Muscle of leg (tissue), 16 donors: ENCODE measurements at places on chromosomes 5 and 9. TPM values are rescaled to one million over a fixed set of nuclear protein-coding genes. Genes with fewer than 3 reads are reported as not detected.

Gene SLC25A2
- 0.08 TPM for polyA plus RNA-seq

Gene ANKRD31
- polyA plus RNA-seq, result 0.12 TPM

Gene SPEF2
- 6.5 TPM for polyA plus RNA-seq

Gene PPP1R2B
- 0.19 TPM for polyA plus RNA-seq

Gene SLC31A1
- 11.0 TPM for polyA plus RNA-seq

Gene C5orf52
- not detected for polyA plus RNA-seq

Gene IFNK
- polyA plus RNA-seq, result not detected

GRCh38 chr5:176543428-176544182 is 5.5 kb upstream of the CDHR2 start:
- DNase-seq, result peak; percentile 77

- no peak for DNase-seq
Observed at GRCh38 chr9:136494012-136494411, 11.2 kb upstream of the SEC16A start.

GRCh38 chr5:146877783-146878475 is 628 bp downstream of the PPP2R2B start:
- peak; percentile 17 for DNase-seq

DNA sequence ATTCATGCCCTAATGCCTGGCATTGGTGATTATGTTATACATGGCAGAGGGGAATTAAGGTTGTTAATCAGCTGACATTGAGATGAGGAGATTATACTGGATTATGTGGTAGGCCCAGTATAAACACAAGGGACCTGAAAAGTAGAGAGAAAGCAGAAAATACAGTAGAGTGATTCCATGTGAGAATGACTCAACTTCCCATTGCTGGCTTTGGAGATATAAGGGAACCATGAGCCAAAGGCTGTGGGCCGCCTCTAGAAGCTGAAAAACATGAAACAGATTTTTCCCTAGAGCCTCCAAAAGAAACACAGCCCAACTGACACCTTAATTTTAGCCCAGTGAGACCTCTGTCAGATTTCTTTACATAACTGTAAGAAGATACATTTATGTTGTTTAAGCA is 65.0 kb upstream of the CTXN3 start:
- no peak for DNase-seq

DNA sequence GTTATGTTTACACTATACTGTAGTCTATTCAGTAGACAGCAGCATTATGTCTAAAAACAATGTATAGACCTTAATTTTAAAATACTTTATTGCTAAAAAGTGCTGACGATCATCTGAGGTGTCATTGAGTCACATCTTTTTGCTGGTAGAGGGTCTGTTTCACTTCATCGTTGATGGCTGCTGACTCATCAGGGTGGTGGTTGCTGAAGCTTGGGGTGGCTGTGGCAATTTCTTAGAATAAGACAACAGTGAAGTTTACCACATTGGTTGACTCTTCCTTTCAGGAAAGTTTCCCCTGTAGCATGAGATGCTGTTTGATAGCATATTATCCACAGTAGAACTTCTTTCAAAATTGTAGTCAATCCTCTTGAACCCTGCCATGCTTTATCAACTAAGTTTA is 150.3 kb downstream of the FBXL7 start:
- DNase-seq, result no peak

GRCh38 chr5:144048259-144048856 is 122.1 kb downstream of the YIPF5 start:
- no peak for DNase-seq

GRCh38 chr5:83925321-83925954 is 204.8 kb upstream of the HAPLN1 start:
- DNase-seq, result peak; percentile 5

DNA sequence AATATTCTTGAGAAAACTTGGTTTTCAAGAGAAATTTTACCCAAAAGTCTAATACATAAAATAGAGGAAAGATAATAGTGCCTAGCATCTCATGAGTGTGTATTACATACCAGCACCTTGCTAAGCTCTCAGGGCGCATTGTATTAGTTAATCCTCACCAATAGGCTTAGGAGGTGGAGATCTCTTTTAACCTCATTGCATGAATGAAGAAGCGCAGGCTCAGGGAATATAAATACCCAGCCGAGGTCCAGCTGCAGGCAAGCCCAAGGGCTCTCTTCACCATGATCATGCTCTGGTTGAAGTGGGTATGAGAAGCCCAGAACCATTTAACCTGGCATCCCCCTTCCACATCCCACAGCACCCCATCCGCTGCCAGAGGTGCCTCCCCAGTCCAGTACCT is 46.0 kb downstream of the CAMK2A start:
- no peak for DNase-seq

- peak; percentile 59 for DNase-seq
Observed at GRCh38 chr5:149062371-149063016, 368 bp downstream of the SH3TC2 start.

DNA sequence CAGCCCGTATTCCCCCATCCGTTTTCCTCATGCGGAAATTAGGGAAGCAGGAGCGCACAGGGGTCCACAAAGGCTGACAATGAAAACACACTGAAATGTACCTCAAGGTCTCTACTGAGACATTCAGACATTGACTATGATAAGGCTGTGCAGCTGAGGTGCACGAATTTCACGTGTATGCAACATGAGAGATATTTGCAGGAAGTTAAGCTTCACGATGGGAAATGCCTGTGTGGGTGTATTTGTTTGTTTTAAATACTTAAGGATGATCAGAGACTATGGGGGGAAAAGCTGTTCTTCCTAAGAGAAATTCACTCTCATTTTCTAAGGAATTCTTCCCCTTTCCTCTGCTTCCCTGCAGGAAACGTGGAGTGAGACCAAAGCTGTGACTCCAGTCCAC is 2.6 kb upstream of the SPATA31E1 start:
- DNase-seq, result no peak

- DNase-seq, result no peak
Observed at GRCh38 chr5:134437340-134437846, 25.7 kb upstream of the CDKN2AIPNL start.

- DNase-seq, result no peak
Observed at GRCh38 chr9:70588381-70588780, 173.9 kb upstream of the KLF9 start.

DNA sequence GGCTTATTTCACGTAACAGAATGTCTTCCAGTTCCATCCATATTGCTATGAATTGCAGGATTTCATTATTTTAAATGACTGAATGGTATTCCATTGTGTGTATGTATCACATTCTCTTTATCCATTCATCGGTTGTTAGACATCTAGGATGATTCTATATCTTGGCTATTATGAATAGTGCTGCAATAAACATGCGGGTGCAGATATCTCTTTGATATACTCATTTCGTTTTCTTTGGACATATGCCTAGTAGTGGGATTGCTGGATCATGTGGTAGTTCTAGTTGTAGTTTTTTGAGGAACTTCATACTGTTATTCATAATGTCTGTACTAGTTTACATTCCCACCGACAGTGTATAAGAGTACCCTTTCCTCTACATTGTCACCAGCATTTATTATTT is 460.5 kb downstream of the MAN2A1 start:
- DNase-seq, result no peak
